SK-MEL-5 (cell line): ENCODE measurements at places on chromosomes 7 and 10. TPM values are rescaled to one million over a fixed set of nuclear protein-coding genes. Genes with fewer than 3 reads are reported as not detected.

HOGA1 gene
- 2.1 and 3.9 TPM in 2 replicates for total RNA-seq

DNA sequence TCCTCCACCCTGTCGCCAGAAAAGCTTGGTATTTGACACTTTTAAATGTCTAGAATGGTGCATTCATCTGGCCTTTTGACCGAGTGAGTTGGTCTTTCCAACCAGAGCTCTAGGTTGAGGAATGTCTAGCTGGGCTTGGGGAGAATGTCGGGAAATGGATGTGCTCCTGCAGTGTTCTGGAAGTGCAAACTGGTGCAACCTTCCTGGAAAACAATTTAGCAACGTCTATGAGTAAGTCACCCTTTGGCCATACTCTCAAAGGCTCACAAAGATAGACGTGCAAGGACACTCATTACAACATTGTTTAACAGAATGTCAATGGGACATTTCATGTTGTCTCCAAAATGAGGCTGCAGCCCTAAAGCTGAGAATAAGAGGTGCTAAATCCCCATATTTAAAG is 12.2 kb upstream of the NMT2 start:
- no peak for DNase-seq

CHST12 gene
- 9.3 and 11.4 TPM in 2 replicates for total RNA-seq

- DNase-seq = no peak
Measured at GRCh38 chr7:130386876-130387275, 6.6 kb downstream of the CPA1 start.
